ENCODE measurements at places on chromosomes 6 and 20. TPM values are rescaled to one million over a fixed set of nuclear protein-coding genes. Genes with fewer than 3 reads are reported as not detected.

Gene SPATA2
- 10.1 TPM for total RNA-seq

Gene GNRH2
- total RNA-seq = 3.2 TPM

Gene HDAC2
- 72.2 TPM for total RNA-seq

Gene PGC
- total RNA-seq = not detected

Gene RHAG
- total RNA-seq = not detected

Gene CRISP2
- not detected for total RNA-seq

Gene SFTA2
- not detected for total RNA-seq

Gene WFDC10B
- total RNA-seq = not detected

Gene DOK5
- total RNA-seq = not detected

Gene PPARD
- total RNA-seq = 19.9 TPM

Gene DCDC2
- not detected for total RNA-seq

Gene GRIK2
- not detected for total RNA-seq
